Heart right ventricle (tissue), 16 donors: ENCODE measurements at places on chromosomes 12 and 14. TPM values are rescaled to one million over a fixed set of nuclear protein-coding genes. Genes with fewer than 3 reads are reported as not detected.

GRCh38 chr12:2008677-2009076, 4.4 kb upstream of the DCP1B start:
- DNase-seq, result no peak

The SYT1 gene
- polyA plus RNA-seq, result not detected

The CLEC7A gene
- 1.0 TPM for polyA plus RNA-seq

GRCh38 chr14:73809391-73809790, 42.2 kb upstream of the PTGR2 start:
- no peak for DNase-seq

GRCh38 chr12:91893476-91893875, 252.2 kb downstream of the BTG1 start:
- DNase-seq, result no peak

- DNase-seq, result no peak
These were observed 16.9 kb downstream of the MMP17 start for GRCh38 chr12:131845121-131845520.

The FAM234B gene
- 0.59 TPM for polyA plus RNA-seq

The REP15 gene
- polyA plus RNA-seq, result 6.7 TPM

DNA sequence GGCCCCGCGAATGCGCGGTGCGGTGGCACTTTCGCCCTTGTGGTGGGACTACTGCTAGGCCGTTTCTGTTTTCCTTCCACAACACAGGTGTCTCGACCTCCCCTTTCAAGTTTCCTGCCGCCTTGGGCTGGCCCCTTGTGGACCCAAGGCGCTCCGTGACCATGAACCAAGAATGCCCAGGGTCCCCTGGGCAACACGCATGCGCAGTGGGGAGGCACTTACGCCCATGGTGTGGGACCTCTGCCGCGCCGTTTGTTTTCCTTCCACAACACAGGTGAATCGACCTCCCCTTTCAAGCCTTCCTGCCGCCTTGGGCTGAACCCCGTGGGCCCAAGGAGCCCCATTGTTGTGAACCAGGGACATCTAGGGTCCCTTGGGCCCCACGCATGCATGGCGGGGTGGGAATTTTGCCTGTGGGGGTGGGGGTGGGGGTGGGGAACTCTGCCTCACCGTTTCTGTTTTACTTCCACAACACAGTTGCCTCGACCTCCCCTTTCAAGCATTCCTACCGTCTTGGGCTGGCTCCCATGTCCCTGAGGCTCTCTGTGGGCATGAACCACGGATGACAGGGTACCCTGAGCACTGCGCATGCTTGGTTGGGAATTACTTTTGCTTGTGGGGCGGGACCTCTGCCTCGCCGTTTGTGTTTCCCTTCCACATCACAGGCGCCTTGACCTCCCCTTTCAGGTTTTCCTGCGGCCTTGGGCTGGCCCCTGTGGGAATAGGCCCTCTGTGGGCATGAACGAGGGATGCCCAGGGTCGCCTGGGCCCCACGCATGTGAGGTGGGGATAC, 355.1 kb downstream of the ALG10 start:
- DNase-seq, result no peak

DNA sequence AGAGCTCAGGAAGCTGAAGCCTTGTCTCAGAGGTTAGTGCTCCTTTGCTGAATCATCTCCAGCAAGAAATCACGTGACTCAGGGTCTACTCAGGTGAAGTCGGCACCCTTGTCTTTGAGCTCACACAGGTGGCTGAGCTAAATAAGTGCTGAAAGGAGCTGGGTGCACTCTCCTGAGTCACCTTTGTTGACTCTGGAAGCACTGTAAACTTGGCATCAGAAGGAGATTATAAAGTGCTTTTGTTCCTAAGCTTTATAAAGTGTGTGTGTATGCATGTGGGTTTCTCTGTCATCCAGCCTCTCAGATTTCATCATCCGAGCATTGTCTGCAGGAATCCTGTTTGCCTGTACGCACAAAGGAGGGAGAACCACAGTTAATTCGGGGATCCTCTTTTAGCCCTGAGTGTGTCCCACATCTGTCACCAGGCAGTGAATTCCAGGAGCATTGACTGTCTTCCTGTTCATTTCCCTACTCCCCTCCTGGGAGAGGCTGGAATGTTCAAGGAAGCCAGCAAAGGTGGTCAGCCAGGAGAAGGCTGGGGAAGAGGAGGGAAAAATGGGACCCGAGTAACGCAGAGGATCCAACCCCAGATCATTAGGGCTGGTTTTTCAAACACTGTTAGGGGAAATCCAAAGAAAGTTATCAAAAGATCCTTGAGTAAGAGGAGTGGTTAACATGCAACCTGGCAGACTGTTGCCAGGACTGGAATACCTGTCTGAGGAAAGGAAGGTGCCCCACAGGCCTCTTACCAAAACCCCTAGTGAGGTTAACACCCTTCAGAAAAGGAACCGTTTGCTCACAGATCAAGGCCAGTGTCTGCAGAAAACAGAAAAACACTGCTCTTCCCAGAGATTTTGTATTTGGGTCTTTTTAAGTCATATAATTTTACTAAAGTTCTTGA, 157.5 kb upstream of the HIF1A start:
- no peak for DNase-seq

The NEUROD4 gene
- polyA plus RNA-seq, result not detected

DNA sequence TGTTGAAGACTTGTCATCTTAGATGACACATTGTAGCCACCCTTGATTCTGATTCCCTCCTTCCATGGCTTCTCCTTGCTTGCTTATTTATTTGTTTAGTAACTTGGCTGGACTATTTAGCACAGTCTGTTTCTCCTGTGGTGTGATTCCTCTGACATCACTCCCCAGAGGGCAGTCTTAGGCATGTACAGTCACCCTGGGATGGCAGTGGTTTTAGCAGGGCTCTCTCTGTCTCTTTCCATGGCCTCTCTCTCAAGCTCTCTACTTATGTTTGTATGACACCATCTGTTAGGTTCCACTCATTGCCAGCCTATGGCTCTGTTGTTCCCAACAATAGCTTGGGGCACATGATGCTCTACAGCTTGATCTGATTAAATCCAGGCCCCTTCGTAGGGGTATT, 158.3 kb downstream of the ADGRD1 start:
- no peak for DNase-seq
